ENCODE measurements at places on chromosomes 12 and 14.

DNA sequence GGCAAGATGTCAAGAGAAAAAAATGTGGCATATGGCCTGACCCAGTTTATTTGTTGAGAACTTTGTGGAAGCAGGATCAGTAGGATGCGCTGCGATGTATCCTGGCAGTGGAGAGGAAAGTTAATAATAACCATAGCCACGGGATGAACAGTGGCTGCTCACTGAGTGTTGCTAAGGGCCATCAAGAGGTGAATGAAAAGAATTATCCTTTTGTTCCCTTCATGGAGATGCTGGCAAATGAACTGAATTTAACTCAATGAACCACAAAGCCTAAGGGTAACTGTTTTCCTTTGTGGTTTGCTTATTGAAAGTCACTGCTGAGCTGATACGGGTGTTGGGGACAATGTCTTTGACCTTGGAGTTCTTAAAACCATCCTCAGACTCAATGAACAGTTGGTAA lies 476.5 kb downstream of the APAF1 start:
- DNase-seq: no peak

- no peak for DNase-seq
Measured at GRCh38 chr14:75861161-75861621, 120.6 kb downstream of the TGFB3 start.

GRCh38 chr14:90273532-90273931 lies 17.2 kb downstream of the PSMC1 start:
- no peak for DNase-seq

GRCh38 chr14:78627114-78627513 lies 456.9 kb downstream of the NRXN3 start:
- DNase-seq: no peak

DNA sequence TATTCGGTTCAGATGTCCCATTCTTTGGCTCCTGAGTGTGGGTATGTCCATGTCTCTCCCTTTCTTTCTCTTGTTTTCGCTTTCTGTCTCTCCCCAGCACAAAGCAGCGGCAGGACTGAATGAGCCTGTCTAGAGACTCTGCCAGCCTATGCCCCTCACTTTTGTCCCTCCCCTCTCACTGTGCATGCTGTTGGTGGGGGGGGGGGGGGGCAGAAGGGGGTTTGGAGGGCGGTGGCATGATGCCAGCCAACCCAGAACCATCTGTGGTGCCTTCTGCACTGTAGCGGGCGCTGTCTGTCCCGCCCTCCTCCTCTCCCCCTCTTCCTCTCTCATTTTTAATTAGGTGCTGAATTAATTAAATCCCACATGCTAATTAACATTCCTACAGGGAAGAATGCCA lies 17.7 kb downstream of the NGDN start:
- DNase-seq: no peak

DNA sequence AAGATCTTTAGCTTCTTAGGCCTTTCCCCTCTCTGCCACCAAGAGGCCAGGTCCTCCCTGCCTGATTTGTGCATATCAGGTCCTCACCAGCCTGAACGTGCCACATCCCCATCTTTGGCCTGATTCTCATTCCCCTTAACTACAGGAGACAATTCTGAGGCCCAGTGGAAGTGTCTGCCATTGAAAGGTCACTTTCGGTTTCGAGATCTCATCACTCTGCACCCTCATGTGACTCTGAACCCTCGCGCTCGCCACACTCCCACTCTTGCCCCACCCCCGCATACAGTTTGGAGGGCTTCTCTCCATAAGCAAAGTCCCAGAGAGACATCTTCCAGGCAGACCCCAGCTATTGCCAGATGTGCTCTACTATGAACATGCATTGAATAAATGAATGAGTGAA lies 189.0 kb downstream of the NTF3 start:
- DNase-seq: no peak

- DNase-seq: no peak
Measured at GRCh38 chr12:6115389-6115788, 9.1 kb downstream of the VWF start.

GRCh38 chr14:53354336-53354735 lies 201.2 kb upstream of the DDHD1 start:
- no peak for DNase-seq

- peak; percentile 63 for DNase-seq
Measured at GRCh38 chr12:14416658-14417057, 51.2 kb downstream of the ATF7IP start.

DNA sequence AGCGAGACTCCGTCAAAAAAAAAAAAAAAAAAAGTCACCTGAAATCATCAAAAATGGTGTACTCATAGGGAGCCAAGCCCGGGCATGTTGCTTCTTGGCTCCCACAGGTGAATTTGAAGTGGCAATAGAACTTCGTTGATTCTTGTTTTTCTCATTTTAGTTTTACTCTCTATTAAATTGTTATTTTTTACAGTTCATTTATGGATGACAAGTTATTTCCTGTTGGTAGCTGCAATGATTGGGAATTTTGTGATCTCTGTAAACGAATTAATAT lies 1.3 kb downstream of the TM7SF3 start:
- DNase-seq: no peak
